ENCODE measurements at places on chromosomes 13 and 19.
A peak's percentile ranks its signal among the peaks of the same experiment; 100 is the strongest.

GRCh38 chr19:11586331-11586730 lies 8.9 kb upstream of the ACP5 start:
- DNase-seq = no peak

DNA sequence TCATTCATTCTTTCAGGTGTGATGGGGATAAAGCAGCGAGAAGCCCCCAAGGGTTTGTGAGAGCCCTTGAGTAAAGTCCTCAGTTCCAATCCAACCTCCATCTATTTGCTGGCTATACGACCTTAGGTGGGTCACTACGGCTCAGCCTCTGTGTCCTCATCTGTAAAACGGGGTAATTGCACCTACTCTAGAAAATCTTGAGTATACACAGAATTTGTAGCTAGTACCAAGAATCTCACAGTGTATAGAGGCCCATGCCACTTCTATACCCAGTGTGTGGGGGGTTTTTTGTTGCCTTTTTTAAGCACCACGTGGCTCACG lies 406 bp upstream of the DNMT1 start:
- DNase-seq = no peak

- DNase-seq = no peak
These were observed 2.1 kb downstream of the CILP2 start for GRCh38 chr19:19540064-19540714.

- no peak for DNase-seq
These were observed 15.6 kb downstream of the ELL start for GRCh38 chr19:18506101-18506930.

DNA sequence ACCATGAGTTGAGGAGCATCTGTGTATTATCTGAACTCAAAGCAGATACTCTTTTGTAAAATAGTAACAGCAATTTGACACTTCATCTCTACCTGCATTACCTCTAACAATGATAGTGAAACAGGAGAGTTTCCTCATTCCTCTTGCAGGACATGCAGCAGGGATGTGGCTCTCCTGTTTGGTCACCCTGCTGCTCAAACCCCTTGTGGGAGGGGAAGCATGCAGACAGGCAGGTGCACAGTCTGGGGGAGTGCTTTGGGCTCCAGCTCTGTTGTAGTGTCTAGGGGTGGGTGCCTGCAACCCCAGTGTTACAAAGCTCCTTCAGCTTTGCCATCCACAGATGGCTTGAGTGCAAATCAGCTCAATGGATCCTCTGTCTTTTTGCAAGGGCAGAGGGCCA lies 827.6 kb downstream of the DACH1 start:
- DNase-seq = no peak

- DNase-seq = no peak
These were observed 60.9 kb upstream of the ATP12A start for GRCh38 chr13:24619282-24619681.

- no peak for DNase-seq
These were observed 172.9 kb downstream of the OXGR1 start for GRCh38 chr13:96821381-96821780.

- no peak for DNase-seq
These were observed 457.3 kb downstream of the FGF14 start for GRCh38 chr13:101944521-101944920.

GRCh38 chr13:113796211-113796963 lies 37.4 kb downstream of the TMEM255B start:
- no peak for DNase-seq

GRCh38 chr19:12789098-12789903 lies 2.0 kb upstream of the JUNB start:
- DNase-seq = peak; percentile 29

DNA sequence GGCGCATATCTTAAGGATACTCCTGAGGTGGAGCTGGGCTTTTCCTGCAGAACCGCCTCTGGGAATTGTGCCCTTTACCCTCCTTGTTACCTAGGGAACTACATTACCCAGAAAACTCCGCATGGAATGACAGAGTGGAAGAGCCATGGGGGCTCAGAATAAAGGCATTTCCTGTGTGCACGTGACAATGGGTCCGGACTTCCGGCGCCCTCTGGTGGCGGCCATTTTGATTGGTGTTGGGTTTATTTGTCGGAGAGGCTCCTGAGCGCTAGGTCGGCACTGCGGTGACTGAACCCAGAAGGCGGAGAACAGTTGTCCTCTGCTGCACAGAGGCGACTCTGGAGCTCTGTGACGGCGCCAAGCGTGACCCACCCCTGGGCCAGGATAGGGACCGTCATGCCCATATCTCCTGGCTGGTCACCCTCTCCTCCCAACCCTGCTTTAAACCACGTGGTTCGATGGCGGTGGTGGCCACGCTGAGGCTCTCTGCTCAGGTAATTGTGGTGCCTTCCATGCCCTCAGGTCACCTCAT lies at the start of gene ZNF587B:
Gene ZNF587B (plus strand): TSS at position 229 of the 532 bp plus-strand sequence. CDS start 230 bp downstream, at position 459.
- DNase-seq = peak; percentile 82

GRCh38 chr19:18399008-18399407 lies 1.6 kb upstream of the LRRC25 start:
- peak; percentile 70 for DNase-seq

DNA sequence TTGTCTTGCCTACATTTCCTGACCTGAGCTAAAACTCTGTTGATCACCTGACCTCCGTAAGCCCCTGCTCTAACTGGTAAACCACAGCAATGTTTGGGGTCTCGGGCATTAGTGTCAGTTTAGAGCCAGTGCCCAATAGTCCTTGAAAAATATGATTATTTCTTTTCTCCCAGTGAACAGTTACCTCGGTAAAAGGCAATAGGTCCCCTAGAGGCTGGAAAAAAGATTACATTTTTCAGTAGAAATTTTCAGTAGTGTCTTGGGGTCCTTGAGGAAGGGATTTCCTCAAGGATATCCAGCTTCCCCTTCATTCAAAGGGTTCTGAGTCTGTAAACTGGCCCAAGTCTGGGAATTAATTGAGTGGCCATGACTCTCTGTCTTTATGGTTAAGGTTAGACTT lies 177.5 kb downstream of the SLC7A1 start:
- DNase-seq = no peak
